Fibroblast of villous mesenchyme (primary cell): ENCODE measurements at places on chromosomes 3 and 15.

- no peak for DNase-seq
Measured at GRCh38 chr3:49529567-49529966, 24.7 kb upstream of the BSN start.

GRCh38 chr3:111315930-111316587 lies 225.9 kb upstream of the CD96 start:
- DNase-seq, result peak; percentile 62

DNA sequence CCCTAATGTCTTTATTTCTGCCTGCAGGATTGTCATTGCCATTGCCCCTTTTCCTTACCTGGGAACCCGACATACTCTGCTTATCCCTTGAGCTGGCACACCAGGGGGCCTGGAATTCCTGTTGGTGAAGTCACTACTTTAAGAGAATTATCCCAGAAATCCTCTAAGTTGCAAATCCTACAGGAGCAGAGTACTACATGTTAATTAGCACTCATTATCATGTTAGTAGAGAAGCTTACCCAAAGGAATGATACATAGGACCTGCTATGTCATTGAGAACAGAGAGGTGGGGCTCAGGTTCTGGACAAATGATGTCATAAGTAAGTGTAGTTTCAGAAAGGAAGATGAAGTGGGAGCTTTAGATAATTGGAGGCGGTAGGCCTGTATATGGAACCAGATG lies 27.4 kb downstream of the SCG5 start:
- no peak for DNase-seq

DNA sequence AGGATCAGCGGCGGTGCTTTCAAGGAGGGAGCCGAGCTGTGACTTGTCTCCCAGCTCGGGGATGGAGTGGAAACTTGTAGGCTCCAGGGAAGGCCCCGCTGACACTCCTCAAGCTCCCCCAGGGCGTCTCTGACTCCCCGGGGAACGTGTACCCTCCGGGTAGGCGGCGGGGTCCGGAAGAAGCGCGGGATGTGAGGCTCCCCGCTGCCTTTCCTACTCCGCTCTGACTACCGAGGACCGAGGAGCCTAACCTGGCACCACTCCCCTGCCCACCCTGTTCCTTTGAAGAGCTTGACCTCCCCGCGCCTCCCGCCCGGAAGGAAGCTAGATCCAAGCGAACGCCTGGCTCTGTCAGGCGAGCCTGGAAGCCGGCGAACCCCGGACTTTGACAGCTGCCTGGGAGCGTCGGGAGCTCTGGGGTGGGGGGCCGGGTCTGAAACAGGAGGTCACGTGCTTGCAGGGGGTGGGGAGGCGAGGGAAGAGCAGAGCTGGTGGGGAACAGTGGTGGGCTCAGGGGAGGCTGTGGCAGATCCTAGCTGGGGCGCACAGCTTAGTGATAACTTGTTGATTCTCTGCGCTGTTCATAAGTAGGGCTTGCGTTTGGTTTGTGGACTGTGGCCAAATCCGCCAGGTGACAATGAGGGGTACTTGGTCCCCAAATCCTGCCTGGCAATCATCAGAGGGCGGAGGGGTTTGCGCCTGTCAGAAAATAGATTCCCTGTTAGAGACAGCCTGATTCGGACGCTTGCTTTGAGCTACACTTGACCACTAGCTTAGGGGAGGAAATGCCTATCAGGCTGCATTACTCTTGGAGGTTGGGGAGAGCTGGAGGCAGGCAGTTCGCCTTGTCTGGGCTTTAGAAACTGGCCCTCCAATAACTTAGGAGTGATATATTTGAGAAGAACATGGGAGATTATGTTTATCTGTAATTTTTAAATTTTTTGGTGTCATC lies 1.2 kb downstream of the CLSTN2 start:
- peak; percentile 11 for DNase-seq

DNA sequence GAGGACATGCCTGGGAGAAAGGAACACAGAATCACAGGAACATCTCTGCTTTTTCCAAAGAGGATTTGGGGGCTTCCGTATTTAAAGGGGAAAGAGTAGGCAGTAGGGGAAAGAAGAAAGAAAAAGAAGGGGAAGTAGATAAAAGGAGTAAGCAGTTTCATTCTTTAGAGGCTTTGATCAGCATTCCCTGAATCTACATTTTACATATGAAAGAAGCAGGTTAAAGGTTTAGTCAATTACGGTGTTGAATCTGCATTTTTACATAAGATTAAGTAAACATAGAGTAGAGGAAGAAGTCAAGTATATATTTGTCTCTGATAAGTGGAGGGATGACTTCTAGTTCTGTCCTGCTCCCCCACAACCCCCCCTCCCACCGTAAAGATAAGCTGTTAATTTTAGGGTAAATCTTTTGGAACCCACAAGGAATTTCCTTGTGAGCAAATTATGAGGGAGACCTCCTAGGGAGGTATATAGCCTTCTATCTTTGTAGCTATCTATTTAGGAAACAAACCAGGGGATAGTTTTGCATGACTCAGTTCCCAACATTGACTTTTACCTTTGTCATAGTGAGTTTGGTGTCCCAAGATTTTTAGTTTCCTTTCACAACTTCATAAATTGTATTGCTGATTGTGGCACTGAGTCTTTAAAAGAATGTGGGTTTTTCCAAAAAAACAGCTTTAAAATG lies 8.7 kb upstream of the P2RY12 start:
- DNase-seq, result peak; percentile 58

- DNase-seq, result no peak
Measured at GRCh38 chr15:79769933-79770759, 126.7 kb downstream of the MTHFS start.

DNA sequence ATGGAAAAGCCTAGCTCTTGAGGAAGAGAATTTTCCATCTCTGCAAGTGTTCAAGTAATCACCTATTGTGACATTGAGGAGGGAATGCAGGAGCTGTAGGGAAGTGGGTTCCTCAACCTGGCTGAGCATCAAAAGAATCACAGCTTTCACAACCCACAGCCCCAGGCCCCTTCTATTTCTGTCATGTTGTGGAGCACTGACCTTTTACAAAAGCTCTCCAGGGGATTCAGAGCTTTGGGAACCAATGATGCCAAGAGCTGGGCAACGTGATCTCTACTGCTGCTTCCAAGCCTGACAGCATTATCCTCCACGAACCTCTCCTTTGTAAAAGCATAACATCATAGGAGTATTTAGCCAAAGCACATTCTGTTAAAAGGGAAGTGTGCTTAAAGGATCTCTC lies 231.1 kb downstream of the ADAMTS9 start:
- DNase-seq, result no peak

DNA sequence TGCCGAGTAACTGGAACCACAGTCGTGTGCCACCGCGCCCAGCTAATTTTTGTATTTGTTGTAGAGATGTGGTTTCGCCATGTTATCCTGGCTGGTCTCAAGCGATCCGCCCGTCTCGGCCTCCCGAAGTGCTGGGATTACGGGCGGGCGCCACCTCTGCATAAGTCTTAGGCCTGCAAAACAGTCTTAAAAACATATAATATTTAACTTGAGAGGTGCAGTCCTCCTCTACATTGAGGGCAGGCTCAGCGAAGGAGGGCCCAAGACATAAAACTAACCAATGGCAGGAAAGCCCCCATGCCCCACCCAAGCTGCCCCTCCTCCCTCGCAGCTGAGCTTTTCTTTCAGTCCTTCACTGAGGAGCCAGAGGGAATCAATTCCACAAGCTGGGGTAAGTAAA lies at the start of gene SLC28A2:
SLC28A2 (plus strand) TSS at position 347 of the 400 bp plus-strand sequence. CDS start 982 bp downstream, outside the sequence.
- no peak for DNase-seq

DNA sequence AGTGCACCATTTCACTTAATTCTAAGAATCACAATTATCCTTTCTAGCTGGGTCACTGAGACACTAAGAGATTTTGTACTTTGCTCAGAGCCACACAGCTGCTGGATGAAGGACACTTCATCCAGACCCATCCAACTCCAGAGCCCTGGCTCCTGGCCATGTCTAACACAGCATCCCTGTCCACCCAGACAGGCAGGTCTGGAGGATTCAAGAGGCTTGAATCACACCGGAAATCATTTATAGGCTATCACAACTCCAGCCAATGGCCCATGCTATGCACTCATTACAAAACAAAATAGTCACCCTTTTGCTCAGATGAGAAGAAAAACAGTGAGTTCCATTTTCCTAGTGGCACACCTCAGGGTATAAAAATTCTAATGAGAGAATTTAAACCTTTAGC lies 198.2 kb upstream of the LMCD1 start:
- no peak for DNase-seq

DNA sequence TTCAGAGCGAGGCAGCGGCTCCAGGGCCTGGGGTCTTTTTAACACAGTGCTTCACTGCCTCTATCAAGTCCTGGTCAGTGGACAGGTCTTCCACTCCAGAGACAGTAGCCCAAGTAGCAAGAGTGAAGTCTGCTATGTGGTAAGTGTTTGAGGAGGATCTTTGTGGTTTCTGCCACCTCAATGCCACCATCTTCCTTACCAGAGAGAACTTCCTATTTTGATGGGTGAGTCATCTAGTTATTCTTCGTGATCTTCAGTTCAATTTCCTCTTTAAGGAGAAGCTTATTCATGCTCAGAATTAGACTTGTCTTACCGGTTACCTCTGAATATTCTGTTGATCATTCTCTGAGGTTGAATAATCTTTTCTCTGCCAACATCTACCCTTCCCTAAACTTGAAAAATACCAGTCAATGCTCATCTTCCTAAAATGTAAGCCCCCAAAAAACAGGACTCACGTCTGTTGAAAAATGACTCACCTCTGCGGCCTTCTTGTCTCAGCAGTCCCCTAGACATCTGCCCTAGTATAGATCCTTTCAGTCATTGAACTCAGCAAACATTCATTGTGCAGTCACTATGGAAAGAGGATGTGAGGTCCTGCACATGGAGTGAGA lies 32.2 kb upstream of the BCL6 start:
- DNase-seq, result no peak

DNA sequence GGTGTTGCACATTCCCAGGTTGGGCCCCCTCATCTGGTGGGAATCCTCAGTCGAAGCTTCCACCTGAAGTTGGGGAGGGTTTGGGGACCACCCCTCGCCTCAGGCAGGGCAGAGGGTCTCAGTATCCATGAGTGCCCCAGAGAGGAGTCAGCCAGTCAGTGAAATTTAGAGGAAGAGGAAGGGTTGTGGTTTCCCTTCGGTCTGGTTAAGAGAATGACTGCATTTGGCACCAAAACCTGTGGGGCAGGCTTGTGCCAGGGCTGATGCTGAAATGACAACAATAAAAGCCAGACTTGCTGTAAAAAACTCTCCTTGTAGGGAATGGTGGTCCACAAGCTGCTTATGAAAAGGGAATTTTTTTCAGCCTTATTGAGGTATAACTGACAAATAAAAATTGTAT lies 22.6 kb downstream of the LMCD1 start:
- no peak for DNase-seq

GRCh38 chr15:76793162-76793561 lies 112.0 kb downstream of the SCAPER start:
- no peak for DNase-seq

- no peak for DNase-seq
Measured at GRCh38 chr3:134978658-134979057, 183.6 kb downstream of the EPHB1 start.

DNA sequence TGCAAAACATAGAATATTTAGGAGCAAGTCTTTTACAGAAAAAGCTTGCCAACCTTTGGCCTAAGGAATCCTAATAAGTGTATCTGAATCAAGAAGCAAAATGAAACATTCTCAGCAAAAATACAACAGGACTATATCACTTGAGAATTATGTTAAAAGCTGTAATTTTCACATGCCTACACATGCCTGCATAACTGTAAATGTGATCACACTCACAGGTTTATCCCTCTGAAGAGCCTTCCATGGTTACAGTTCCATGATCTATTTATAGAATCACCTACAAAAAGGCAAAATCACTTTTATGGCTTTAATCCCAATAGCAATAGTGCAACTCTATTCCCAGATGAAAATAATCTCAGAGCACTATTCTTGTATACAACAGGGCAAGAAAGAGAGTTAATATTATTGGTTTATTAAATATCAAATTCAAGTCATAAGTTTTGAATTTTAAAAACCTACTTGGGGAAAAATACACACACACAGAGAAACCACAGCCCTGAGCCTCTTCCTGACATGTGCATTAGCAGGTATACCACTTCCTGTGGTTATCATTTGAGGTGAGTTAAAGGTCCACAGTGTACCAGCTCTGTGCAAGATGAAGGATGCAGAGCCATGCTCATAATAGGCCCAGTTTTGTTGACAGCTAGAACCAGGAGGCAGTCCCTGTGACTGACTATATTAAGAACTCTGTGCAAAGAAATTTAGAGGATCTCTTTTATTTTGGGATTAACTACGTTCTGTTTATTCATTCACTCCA lies 252.5 kb upstream of the TGFBR2 start:
- no peak for DNase-seq

DNA sequence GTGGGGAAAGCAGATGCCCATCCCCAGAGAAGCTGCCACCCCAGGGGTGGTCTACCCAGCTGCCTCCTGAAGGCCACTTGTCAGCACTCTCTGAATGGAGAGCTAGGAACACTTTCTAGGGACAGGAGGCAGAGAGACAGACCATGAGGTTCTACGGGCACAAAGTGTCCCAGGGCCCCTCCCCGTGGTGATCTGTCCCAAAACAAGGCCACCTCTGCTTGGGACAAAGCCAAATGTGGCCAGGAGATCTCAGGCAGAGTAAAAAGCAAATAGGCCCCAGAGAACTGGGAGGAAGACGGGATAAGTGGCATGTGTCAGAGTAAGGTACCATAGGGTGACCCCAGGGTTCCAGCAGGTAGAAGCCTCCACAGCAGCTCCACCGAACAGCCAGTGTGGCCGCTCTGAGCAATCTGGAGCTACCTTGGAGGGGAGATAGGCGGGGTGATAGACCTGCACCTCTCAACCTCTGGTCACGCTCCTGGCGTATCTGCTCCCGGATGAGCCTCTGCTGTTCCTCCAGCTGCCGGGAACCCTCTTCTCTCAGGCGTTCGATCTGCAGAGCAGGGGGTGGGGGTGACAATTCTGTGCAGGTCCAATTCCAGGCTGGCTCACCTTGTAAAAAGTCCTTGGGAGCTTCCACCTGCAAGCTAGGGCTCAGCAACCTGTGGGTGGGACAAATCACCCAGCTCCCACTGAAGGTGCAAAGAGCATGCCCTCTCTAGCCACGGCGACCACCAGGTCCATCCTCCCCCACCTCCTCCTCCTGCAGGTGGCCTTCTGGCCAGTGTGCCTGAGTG lies 6.2 kb downstream of the C15orf62 start:
- no peak for DNase-seq

- DNase-seq, result no peak
Measured at GRCh38 chr3:9914559-9915253, 2.2 kb upstream of the IL17RC start.

- no peak for DNase-seq
Measured at GRCh38 chr3:8187996-8188395, 313.6 kb upstream of the LMCD1 start.

GRCh38 chr3:10074666-10075065 lies 33.4 kb downstream of the FANCD2OS start:
- DNase-seq, result no peak

GRCh38 chr3:28738425-28738824 lies 389.8 kb upstream of the AZI2 start:
- DNase-seq, result no peak
